ENCODE measurements at places on chromosomes 16 and 17.

DNA sequence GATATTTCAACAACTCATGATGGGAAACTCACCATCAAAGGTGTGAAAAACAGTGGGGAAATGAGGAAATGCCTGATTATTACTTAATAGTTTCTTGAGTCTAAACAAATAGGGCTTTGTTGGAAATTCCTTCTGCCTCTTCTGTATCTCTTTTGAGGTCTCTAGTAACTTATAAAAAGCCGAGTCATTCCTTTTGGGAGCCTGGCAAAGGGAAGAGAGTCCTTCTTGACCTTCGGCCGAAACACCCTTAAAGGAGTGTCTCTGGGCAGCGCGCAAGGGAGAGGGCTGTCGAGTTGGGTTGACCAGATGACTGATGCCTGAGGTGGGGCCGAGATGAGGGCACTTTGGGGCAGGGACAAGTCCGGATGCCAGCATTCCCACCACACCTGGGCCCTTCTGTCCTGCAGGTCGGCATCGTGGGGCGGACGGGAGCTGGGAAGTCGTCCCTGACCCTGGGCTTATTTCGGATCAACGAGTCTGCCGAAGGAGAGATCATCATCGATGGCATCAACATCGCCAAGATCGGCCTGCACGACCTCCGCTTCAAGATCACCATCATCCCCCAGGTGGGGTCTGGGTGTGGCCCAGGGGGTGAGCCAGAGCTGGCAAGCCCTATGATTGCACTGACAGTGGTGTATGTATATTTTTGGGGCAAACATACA, 89.2 kb downstream of the ABCC6 start:
- DNase-seq: no peak

- no peak for DNase-seq
Observed at GRCh38 chr17:6780886-6781285, 4.9 kb downstream of the FBXO39 start.

- DNase-seq: peak; percentile 93
Observed at GRCh38 chr17:39769974-39770587, 32.3 kb downstream of the GRB7 start.

GRCh38 chr16:85250147-85250463, 137.8 kb upstream of the CIBAR2 start:
- DNase-seq: no peak

DNA sequence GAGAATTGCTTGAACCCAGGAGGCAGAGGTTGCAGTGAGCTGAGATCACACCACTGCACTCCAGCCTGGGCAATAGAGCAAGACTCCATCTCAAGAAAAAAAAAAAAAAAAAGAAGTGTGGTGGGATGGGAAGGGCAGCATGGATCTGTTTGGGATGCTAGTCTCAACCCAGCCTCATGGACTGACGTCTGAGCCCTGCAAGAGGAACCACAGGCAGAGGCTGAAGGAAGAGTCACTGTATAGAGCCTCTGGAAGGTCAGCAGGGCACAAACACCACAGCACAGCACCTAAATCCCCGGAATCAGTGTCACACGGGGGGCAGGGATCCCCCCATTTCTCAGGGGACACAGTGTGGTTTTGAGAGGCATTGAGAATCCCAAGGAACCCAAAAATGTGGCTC, 10.9 kb upstream of the CXCL16 start:
- DNase-seq: no peak

DNA sequence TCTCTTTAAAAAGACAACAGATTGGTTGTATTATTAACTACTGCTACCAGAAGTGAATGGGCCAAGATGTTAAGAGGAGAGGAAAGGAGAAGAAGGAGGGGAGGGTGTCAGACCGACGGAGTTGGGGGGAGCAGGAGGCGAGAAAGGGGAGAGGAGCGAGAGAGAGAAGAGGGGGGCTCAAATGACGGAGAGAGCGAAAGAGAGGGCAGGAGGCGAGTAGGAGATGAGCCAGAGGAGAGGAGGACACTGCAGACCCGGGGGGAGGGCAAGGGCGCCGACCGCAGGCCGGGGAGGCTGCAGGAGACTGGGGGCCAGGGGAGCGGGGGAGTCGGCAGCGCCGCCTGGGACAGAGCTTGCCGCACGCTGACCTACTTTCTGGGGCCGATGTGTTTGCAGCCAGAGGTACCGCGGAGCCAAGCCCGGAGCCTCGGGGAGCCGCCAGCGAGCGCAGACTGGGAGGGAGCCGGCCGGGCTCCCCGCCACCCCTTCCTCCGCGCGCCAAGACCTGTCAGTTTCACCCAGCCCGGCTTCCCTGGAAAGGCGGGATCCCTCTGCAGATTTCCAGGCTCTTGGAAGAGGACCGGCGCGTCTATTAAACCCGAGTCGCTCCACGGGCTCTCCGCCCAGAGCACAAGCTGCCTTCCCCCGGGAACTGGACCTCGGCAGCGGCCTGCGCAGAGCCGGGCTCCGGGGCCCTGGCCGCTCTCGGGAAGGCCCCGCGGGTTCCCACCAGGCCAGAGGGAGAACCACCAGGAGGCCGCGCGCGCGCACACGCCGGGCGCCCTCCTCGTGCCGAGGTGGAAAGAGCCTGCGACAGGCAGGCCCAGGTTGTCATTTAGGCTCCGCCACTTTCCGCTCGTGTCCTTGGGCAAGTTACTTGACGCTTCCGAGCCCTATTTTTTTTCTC, 74.6 kb downstream of the CMC2 start:
- peak; percentile 34 for DNase-seq

DNA sequence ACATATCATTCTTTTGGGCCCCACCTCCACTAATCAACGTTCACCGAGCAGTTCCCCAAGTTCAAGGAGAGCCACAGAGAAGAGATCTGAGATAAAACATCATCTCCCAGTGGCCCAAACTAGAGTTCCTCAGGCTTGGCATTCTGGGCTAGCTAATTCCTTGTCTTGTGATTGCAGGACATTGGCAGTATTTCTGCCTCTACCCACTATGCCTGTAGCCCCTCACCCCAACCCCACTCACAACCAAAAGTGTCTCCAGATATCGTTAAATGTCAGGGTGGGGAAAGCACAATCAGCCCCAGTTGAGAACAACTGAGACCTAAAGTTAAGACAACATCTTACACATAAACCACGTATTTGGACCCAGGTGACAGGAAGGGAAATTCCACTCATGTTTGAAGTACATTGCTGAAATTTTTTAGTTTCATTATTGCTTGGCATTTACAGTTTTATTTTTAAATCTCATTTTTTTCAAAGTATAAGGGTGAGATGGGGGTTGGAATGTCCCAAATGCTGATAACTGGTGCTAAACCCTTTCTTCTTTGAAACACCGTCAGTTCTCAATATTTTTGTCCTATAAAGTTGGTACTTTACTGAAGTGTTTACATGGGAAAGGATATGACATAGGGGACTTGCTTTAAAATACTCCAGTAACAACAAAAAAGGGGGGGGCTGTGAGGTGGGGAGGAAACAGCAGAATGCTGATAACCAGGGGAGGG, 13.6 kb downstream of the ZC3H7A start:
- DNase-seq: peak; percentile 82

DNA sequence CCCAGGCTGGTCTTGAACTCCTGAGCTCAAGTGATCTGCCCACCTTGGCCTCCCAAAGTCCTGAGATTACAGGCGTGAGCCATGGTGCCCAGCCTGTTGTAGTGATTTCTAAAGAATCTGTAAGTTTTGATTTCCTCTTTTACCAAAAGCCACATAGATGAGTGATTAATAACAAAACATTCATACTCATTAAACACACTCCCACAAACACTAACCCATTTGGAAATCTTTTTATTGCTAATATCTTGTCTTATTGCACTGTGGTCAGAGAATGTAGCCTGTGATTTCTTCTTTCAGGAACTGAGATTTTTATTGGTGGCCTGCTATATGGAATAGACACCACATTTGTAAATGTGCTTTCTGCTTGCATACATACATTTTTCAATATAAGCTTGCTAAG, 31.6 kb downstream of the MYH10 start:
- DNase-seq: peak; percentile 20

- DNase-seq: no peak
Observed at GRCh38 chr16:59021751-59022150, 287.6 kb upstream of the GOT2 start.

- DNase-seq: no peak
Observed at GRCh38 chr16:14307527-14308367, 236.6 kb downstream of the MRTFB start.

GRCh38 chr17:78974635-78975591, 4.8 kb downstream of the LGALS3BP start:
- DNase-seq: peak; percentile 42

DNA sequence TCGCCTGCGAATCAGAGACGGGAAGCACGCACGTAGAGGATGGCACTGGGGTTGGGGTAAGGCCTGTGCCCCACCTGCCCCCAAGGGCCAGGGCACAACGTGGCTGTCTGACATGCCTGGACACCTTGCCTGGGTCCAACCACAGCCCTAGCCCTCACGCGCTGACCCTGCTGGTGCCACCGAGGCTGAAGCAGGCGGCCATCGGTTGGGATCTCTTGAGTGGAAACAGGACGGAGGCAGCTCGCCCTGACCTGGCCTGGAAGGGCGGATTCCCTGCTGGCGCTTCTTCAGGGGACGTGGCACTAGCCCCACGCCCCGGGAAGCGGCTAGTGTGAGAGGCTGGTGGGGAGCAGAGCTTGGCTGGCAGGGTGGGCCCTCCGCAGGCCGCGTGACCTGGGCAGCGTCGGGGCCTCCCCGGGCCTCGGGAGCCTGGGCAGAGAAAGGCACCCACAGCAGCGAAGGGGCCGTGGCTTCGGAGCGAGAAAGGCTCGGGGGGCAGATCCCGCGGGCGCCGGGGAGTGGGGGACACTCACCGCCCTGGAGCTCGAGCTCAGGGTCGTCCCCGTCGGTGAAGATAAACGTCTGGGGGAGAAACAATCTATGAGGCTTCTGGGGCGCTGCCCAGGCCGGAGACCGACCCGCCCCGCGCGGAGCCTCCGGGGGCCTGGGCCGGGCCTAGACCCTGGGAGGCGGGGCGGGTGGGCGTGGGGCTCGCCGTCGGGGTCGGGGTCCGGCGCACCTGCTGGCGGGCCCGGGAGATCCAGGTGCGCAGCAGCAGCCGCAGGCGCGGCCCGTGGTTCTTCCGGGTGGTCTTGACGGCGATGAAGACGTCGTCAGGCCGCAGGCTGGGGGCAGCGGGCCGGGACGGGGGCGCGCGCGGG, 610 bp downstream of the RFNG start:
- no peak for DNase-seq

- DNase-seq: no peak
Observed at GRCh38 chr16:49377196-49377755, 3.7 kb downstream of the C16orf78 start.

GRCh38 chr16:57870753-57871454, 68.6 kb upstream of the KIFC3 start:
- no peak for DNase-seq

- no peak for DNase-seq
Observed at GRCh38 chr16:87412996-87413421, 20.9 kb downstream of the MAP1LC3B start.

DNA sequence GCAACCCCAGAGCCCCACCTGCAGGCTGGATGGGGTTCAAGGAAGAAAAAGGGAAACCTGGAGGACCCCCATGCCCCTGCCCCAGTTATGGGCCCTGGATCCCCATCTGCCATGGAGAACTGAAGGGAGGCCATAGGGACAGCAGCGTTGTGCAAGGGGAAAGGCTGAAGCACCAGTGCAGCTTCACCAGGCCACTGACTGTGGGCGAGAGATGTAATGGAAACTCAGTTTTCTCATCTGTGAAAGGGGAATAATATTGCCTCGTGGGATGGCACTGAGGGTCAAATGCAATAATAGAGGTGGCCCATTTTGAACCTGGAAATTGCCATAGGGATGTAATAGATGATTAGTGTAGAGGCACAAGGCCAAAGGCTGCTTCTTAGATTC, 9.9 kb upstream of the TSPOAP1 start:
- peak; percentile 65 for DNase-seq

DNA sequence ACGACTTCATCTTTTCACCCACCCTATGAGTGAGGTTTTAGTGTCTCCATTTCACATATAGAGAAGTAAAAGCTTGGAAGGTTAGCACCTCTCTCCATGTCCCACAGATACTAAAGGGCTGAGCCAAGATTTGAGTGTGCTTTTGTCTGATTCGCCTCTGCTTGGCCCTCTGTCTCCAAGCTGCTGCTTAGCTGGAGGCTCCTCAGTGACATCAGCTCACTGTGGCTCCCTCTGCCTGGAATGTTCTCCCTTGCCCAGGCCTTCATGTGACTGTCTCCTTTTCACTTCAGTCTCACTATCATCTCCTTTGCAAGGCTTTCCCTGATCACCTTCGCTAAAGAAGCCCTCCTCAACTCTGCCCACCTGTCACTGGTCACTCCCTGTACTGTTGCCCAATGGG, 84.5 kb upstream of the HSBP1 start:
- DNase-seq: no peak

DNA sequence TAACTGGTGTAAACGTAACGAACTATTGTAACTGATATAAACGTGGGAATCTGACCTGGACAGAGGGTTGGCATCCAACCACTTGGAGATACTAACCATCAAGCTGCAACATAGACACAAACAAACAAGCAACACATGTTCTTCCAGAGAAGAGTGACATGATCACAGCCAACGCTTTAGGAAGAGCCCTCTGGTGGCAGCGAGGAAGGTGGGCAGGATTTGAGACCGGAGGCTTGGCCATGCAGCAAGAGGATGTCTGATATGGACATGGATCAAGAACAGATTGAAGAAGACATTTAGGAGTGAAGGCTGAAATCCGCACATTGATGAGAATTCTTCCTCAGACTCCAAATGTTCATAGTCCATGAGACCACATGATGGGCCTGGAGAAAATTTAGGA, 40.3 kb upstream of the TNRC6A start:
- DNase-seq: no peak

GRCh38 chr16:55577887-55578286, 11.4 kb downstream of the CAPNS2 start:
- DNase-seq: no peak

GRCh38 chr16:54933281-54934011, 2.8 kb downstream of the IRX5 start:
- no peak for DNase-seq
